IPS DF 19.7 (cell line): ENCODE measurements at places on chromosomes 12 and 14.

GRCh38 chr14:74085828-74086227 lies 1.1 kb downstream of the LIN52 start:
- no peak for DNase-seq

- no peak for DNase-seq
Measured at GRCh38 chr12:47102845-47103651, 23.3 kb upstream of the AMIGO2 start.

DNA sequence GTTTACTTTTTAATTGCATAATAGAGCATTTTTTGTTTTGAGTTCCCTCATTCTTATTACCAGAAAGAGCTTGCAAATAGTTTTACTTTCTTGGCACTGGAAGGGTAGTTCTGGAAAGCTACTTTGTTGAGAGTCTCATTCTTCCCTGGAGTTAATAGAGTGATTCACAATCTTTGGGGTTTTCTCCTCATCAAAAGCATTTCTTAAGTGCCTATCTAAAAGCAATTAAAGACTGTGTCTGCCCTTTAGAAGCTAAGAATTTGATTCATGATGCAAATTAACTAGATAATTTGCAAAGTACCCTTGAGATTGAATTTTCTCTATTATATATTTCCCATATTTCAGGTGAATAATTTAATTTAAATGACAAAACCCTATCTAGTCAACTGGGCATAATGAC lies 8.1 kb upstream of the BMAL2 start:
- DNase-seq: no peak

DNA sequence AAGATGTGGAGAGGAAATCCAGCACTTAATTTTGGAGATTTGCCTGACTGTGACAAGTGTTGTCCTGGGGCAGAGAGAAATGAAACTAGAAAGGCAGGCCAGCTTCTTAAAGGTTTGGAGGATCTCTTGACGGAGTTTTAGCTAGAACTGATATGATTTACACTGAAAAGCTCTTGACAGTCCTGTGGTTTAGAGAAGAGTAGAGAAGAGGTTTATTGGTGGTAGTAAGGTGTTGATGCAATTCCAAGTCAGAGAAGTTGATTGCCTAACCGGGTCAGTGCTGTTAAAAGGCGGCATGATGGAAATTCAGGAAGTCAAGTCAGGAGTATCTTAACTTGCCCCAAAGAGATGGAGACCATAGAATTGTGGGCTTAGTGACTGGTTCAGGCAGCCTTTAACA lies 89.0 kb upstream of the TRAF3 start:
- no peak for DNase-seq

- DNase-seq: no peak
Measured at GRCh38 chr14:74611650-74612349, at the start of gene LTBP2. Gene LTBP2 (minus strand): TSS chr14:74612237. CDS start chr14:74611944, 293 bp downstream.

GRCh38 chr14:91175291-91176201 lies 61.7 kb downstream of the DGLUCY start:
- DNase-seq: no peak

GRCh38 chr12:570921-571794 lies 92.1 kb downstream of the NINJ2 start:
- DNase-seq: no peak

DNA sequence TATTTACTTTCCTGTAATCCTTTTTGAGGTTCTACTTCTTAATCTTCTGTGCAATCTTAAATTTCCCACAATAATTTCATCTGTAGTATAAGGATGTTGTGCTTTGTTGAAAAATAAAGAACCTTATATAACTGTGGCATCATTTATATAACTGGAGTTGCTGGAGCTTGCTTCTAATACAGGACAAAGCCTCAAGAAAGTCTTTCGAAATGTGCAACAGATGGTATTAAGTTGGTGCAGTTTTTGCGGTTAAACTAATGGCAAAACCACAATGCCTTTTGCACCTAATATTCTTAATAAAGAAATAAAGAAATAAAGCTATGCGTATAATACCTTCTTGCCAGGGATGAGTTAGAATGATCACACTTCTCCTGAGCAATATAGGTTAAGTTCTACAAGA lies 180.0 kb downstream of the KITLG start:
- no peak for DNase-seq

DNA sequence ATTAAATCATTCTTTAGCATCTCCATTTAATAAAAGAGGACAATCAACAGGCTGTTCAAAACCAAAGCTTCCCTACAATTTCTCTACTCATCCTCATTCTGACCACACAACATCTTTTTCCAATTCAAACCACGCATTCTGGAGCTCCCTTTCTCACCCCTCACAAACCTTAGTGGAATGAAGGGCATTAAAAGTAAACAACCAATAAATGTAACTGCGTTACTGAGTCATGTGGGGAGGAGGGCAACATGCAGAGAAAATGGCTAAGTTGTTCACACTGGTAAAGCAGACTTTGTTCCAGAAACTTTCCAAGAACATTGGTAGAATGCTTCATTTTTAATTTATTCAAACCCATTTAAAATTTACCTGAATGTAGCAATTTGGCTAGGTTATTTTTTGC lies 19.6 kb downstream of the SOX5 start:
- DNase-seq: no peak

DNA sequence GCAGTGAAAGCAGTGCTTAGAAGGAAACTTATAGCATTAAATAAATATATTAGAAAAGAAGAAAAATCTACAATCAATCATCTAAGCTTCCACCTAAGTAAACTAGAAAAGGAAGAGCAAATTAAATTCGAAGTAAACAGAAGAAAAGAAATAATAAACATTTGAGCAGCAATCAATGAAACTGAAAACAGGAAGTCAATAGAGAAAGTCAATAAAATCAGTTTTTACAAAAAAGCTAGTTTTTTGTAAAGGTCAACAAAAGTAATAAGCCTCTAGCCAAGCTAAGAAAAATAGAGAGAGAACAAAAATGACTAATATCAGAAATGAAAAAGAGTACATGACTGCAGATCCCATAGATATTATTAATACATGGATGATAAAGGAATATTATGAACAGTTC lies 34.2 kb upstream of the KTN1 start:
- DNase-seq: no peak

GRCh38 chr12:15851919-15852318 lies 30.3 kb upstream of the STRAP start:
- no peak for DNase-seq
